Left renal pelvis (tissue), 4 donors: ENCODE measurements at places on chromosomes 5 and 9.

DNA sequence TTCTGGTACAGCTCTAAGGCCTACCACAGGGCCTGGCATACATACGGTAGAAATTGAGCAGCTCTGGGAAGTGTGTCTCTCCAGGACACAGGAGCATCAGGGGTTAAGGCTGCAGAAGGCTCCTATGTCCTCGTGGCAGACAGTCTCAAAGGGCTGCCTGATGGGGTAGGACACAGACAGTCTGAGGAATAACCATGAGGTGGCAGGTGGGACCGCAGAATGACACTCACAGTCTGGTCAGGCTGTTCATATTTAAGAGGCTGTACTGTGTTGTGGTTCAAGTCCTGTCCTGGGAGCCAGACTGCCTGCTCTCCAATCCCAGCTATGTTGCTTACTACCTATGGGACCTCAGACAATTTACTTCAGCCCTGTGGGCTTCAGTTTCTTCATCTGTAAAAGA, 217.1 kb downstream of the TRIM32 start:
- DNase-seq, result no peak

- no peak for DNase-seq
Measured at GRCh38 chr5:172159016-172159415, 29.0 kb downstream of the STK10 start.

- DNase-seq, result no peak
Measured at GRCh38 chr5:9698125-9698826, 68.1 kb upstream of the TAS2R1 start.

DNA sequence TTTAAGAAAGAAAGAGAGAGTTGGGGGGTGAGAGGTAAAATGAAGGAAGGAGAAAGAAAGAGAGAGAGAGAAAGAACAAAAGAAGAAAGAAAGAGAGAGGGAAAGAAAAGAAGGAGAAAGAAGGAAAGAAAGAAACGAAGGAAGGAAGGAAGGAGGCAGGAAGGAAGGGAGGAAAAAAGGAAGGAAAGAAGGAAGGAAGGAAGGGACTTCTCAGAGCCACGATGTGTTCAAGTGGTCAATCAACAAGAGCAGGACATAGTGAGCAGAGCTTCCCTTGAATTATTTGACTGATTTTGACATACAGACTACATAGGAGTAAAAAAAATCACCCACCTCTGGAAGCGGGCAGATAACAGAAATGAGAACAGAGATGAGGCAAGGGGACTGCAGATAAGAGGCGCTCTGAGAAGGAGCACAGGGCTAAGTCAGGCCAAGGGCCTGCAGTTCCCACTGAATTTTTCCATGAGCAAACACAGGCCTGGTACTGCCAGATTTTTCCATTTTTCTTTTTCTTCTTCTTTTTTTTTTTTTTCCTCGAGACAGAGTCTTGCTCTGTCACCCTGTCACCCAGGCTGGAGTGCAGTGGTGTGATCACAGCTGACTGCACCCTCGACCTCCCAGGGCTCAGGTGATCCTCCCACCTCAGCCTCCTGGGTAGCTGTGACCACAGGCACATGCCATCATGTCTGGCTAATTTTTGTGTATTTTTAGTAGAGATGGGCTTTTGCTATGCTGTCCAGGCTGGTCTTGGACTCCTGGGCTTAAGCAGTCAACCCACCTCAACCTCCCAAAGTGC, 77.7 kb upstream of the IL17B start:
- DNase-seq, result no peak

DNA sequence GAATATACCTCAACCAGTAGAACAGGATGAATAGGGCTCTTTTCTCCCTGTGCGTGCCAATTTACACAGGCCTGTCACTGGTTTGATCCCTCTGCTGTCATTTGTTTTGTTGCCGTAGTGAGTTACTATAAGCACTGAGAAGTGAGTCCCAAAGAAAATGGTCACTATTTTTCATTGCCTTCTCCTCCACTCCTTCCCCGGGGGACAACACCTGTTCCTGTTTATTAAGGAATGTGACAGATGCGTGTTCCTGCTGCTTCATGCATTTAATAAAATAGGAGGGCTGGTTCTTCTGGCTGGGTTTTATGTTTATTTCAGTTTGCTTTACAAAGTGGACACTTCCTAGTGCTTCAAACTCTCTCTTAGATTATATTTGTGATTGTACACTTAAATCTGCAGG, 6.4 kb downstream of the THBS4 start:
- DNase-seq, result no peak

DNA sequence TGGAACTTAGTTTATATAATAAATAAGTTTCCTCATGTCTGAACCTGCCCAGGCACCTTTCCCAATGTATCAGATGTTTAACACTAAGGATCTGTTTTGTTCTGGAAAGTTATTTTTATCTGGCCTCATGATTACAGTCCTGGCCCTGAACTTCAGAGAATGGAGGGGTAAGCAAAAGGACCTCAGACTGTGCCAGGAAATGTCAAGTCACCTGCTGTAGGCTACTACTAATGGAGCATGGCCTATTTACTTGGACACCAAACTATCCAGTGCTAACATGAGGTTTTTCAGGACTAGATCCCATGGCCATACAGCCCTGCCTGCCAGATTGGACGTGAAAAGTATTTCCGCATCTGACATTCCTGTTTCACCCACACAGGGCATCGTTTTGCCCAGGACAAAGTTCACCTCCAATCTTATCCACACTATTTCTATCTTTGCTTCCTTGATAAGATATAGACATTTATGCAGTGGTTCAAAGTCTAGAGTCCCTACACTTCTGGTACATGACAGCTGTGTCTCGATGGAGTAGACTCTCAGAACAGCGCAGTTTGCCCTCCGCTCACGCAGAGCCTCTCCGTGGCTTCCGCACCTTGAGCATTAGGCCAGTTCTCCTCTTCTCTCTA, at the start of gene BTNL8:
BTNL8 (plus strand) TSS at position 539 of the 626 bp plus-strand sequence. CDS start 152 bp downstream, outside the sequence.
- DNase-seq, result no peak

DNA sequence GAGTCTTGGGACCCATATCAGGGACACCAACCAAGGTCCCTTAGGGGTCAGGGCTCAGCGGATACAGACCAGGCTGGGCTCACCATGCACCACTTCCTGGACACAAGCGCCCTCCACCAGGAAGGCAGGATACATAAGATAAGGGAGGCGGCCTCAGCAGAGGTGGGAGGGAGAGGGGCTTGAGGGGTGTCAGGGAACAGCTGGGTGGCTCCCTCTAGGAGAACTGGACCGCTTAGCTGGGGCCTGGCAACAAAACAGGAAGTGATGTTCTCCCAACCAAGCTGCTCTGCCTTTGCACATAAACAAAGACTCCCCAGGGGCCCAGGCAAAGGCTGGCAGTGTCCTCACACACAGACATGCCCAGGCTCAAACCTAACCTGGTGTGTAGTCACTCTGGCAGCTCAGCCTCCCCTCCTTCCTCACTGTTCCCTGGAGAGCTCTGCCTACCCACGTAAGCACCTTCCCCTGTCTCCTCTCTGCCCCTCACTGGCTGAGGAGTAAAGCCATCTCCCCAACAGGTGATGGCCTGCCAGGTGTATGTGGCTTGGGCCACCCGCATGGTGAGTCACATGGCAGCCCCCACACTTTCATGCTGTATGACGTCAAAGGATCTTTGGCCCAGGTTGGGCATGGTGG, 5.8 kb upstream of the BICD2 start:
- DNase-seq, result no peak

GRCh38 chr5:116626945-116627679, 52.5 kb upstream of the SEMA6A start:
- DNase-seq, result no peak

DNA sequence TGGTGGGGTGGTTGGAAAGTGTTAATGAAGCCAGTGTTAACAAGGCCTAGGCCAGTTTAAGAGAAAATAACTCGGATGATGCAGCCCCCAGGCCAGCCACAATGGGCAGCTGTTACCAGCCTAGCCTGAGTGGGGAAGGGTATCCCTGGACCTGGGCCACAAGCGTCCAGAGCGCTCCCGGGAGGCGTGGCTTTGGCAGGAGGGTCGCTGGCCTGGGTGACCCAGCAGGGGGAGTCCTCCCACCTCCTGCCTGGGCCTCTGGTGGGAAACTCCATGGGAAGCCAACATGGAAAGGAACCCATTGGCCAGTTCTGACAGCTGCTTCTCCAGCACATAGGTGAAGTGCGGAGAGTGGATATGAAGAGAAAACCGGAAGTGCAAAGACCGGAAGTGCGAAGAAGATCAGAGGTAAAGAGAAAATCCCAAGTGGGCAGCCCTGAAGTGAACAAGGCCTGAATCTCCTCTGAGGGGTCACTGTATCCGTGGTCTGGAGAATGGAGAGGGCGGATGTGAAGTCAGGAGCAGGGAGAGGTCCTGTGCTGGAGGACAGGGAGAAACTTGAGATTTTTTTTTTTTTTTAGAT, 79.0 kb downstream of the ADCY2 start:
- DNase-seq, result no peak

GRCh38 chr9:4792054-4792571, 631 bp upstream of the RCL1 start:
- DNase-seq, result no peak

DNA sequence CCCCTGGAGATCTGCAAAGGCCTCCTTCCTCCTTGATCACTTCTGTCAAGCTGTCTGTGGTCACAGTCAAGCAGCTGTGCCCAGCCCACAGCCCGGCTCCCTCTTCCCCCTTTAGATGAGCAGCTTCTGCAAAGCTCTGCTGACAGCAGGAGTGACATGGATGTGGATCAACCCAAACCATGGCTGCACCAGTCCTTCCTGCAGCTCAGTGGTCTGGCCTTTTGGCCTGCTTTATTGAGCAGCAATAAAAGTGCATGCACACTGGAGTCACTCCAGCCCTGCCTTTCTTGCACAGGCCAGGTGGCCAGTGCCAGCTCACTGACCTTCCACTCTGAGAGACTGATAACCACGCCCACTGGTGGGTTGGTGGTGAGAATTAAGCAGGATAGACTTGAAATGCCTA, 91.3 kb upstream of the OTULINL start:
- DNase-seq, result no peak

DNA sequence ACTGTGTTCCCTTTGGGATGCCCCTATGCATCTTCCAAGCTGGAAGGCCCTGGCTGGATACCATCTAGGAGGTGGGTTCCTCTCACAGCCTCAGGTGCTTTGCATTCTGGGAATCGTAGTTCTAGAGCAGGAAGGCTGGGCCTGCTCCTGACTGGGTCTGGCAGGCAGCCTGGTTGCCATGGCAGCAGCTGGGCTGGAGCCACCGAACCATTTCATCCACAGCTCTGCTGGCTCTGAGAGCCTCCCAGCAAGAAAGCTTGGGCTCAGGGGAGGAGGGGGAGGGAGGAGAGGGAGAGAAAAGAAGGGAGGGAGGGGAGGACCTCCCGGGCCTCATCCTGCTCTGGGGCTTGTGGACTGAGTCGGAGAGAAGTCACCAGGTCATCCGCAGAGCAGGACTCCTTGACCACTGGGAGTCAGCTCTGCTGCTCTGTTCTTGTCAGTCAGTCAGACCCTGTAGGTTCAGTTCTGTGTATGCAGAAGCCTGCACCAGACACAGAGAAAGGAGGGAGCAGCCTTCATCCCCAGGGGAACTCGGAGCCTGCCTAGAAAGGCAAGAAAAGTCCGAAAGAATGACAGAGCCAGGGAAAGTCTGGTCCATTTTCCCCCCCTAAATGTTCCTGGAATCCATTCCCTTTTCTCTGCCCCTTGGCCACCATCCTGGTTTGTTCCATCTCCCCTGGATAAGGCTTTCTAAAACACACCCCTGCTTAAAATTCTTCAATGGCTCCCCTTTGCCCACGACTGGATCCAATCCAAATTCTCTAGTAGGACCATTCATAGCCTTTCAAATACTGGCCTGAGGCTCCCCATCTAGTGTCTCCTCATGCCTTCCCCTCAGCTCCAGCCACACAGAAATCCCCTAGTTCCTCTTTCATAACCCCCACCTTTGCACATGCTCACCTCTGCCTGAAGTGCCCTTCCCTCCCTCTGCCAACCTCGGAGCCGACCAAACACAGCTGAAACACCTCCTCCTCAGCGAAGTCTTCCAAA, 65.4 kb upstream of the ARAP3 start:
- peak; percentile 79 for DNase-seq

- no peak for DNase-seq
Measured at GRCh38 chr9:71743217-71743705, 25.1 kb downstream of the CEMIP2 start.

DNA sequence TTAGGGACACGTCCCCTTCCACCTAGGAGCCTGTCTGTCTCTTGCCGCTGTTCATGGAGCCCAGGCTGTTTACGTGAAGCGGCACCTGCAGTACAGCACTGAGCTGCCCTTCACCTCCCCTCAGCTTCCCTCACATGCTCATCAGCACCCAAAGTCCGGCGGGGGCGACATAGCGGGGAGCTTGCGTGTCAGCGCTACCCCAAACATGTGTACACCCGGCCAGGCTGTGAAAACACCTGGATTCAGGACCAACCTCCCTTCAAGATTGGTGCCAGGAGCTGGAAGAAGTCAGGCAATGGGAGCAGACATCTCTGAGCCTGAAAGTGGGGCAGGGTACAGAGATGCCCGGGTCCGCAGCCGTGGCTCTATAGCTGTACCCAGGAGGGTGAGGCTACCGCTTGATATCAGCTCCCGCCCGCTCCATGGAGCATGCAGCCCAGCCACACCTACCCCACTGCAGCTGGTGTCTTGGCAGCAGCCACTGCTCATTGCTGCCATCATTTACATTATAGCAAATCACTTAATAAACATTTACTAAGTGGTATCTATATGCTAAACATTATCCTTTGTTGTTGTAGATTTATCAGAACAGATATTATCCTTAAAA, 712.1 kb downstream of the CDH9 start:
- DNase-seq, result no peak

- DNase-seq, result no peak
Measured at GRCh38 chr5:1332461-1333001, 12.4 kb downstream of the CLPTM1L start.

DNA sequence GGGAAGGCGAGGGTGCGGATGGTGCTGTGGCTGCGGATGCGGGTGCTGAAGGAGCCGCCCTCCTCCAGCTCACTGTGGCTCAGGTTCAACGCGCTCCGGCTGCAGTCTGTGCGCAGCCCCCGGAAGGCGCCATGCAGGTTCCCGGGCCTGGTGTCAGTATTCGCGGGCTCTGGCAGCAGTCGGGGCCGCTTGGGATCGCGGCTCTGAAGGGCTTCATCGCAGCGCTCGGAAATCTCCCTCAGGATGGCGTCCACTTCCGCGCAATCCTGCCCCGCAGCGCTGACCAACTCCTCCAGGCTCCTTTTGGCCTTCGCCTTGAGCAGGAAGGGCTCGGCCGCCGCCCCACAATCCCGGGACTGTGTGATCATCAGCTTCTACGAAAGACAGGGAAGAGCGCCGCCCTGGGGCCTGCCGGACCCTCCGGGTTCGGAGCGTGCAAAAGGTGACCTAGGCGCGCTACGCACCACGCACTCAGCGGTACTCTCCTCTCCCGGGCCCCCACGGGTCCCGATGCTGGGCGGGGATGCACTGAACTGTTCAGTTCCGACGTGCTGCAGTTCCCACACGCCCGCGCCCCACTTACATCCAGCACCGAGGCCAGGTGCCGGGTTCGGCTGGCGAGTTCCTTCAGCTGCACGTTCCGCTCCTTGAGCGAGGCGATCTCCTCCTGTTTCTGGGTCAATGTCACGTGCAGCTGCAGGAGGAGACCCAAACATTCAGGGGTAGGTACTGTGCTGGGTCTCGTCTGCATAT, 6.5 kb downstream of the MCIDAS start:
- DNase-seq, result no peak

- DNase-seq, result no peak
Measured at GRCh38 chr9:79264511-79265355, 307.0 kb upstream of the TLE4 start.
